ENCODE measurements at places on chromosomes 3 and 15. TPM values are rescaled to one million over a fixed set of nuclear protein-coding genes. Genes with fewer than 3 reads are reported as not detected.

Gene GABRR3
- 0.31 TPM for total RNA-seq

Gene LIPH
- not detected for total RNA-seq

Gene SLC12A8
- 0.13 TPM for total RNA-seq

Gene CLDN16
- 0.24 TPM for total RNA-seq

Gene CPN2
- total RNA-seq = 27.7 TPM

Gene APBA2
- 0.62 TPM for total RNA-seq

Gene CD47
- total RNA-seq = 6.5 TPM

Gene CHRFAM7A
- total RNA-seq = 1.2 TPM

DNA sequence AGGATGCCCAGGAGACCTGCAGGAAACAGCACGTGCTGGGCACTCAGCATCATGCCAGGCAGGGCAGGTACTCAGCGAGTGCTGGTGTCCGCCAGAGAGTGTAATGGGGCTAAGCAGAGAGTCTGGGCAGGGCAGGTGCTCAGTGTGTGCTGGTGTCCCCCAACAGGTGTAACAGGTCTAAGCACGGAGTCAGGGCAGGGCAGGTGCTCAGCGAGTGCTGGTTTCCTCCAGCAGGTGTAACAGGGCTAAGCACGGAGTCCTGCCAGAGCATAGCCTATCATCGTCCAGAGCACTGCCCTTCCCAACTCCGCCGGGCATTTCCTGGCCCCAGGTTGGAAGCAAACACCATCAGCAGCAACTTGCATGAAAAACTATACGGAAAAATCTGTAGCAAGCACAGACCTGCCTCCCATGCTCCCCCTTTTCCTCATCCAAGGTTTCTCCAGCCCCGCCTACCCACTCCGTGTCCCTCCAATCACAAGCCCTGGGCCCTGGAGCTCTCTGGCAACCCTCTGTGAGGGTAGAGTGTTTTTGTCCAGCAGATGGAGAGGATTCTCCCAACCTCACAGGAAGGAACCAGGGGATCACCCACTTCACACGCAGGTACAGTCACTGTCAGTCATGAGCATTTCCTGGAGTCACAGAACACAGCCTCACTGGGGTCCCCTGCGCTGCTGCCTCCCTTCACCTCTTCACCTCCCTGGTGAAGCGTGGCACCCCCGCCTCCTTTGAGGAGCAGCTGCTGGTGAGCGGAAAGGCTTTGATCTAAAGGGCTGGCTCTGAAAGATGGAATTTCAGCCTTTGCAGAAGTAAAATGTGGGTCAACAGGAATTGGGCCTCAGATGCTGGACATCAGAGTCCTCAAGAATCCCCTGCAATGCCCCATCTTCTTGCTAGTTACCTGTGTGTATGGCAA, 302.5 kb downstream of the OCA2 start:
- no peak for DNase-seq

DNA sequence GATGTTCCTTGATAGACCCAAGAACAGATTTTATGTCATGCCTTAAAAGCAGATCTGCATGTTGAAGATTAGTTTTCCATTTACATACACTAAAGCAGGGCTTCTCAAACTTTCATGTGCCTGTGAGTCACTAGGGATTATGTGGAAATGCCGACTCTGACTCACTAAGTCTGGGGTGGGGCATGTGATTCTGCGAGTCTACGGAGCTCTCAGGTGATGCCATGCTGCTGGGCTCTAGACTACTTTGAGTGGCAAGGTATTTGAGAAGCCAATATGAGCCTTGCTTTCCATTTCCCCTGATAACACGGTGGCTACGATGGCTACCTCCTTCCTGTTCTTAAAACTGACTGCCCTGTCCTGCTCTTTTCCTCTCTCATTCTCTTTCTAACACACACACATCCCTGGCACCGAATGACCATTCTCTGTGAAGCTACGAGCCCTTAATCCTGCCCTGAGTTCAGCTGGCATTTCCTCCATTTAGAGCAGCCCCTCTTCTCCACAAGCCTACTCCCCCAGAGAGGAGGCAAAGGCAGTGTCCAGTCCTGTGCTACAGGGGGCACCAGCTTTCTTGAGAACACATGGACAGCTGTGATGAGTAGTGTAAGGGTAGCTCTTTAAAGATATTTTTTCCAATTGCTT, 39.7 kb upstream of the PYGO1 start:
- DNase-seq = peak; percentile 18

DNA sequence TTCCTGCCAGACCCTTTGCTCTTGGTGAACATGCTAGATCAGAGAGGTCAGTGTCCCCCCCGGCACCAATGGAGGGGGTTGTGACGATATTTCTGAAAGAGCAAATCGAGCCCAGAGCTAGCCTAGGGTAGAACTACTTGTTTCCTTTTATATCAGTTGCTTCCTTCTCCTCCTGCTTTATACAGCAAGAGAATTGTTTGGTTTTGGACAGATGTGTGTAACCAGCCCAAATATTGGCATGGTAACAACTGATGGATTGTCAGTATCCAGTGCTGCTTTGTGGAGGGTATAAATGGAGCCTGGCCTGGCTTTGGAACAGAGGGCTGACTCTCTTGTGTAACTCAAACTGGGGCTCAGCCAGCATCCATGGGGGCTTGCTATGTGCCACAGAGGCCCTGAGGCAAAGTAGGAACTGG, 27.2 kb downstream of the SNX1 start:
- no peak for DNase-seq

- no peak for DNase-seq
Measured at GRCh38 chr15:40048211-40048792, 9.3 kb upstream of the SRP14 start.

DNA sequence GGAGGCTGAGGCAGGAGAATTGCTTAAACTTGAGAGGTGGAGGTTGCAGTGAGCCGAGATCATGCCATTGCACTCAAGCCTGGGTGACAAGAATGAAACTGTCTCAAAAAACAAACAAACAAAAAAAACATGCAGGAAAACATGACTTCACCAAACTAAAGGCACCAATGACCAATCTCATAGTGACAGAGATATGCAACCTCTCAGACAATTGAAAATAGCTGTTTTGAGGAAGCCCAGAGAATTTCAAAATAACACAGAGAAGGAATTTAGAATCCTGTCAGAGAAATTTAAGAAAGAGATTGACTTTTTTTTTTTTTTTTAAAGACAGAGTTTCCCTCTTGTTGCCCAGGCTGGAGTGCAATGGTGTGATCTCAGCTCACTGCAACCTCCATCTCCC, 26.1 kb downstream of the NCBP2 start:
- DNase-seq = no peak

- no peak for DNase-seq
Measured at GRCh38 chr15:101725073-101725472, 800 bp upstream of the TARS3 start.

DNA sequence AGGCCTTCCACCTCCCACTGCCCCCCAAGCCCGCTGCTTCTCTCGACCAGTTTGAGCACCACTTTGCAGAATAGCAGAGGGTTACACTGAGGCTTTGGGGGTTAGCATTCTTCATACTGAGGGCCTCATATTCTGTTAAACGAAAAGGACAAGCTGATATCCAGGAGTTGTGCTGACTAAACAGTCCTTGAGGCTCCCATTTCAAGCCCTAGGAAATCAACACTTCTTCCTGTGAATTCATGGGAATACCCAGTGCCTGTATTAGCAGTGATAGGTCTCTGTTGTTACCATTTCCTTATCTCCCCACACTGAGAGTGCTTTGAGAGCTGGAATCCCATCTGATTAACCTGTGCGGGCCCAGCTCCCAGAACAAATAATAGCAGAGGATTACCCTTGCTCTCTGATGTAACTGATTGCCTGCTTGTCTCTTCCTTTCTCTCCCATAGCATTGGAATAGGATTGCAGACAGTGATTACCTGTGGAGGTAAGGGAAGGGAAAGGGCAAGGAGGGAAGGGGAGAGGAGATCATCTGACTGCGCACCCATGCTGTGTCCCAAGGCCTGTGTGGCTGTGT, 930 bp downstream of the FBXW12 start:
- DNase-seq = peak; percentile 12

DNA sequence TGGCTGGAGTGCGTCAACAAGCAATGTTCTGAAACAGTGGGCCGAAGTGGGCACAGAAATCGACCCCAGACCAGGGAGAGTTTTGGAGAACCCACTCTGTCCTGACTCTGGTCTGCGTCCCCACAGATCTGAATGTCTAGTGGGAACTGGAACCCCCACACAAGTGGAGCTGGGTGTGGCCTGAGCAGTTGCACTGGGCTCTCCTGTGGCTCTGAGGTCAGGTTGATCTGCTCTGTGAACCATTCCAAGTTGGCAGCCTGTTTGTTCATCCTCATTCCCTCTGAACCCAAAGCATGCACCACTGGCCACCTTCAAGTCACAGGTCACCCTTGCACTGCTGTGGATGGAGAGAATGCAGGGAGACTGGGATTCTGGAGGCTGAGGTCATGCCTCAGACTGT, 60.5 kb downstream of the STARD5 start:
- DNase-seq = no peak

- DNase-seq = no peak
Measured at GRCh38 chr3:171531716-171532115, 71.5 kb upstream of the TNIK start.

GRCh38 chr3:39361252-39361927, 21.8 kb upstream of the SLC25A38 start:
- no peak for DNase-seq

- DNase-seq = no peak
Measured at GRCh38 chr15:58532126-58532525, 100.3 kb downstream of the LIPC start.

- no peak for DNase-seq
Measured at GRCh38 chr3:84510007-84510406, 448.8 kb upstream of the CADM2 start.

DNA sequence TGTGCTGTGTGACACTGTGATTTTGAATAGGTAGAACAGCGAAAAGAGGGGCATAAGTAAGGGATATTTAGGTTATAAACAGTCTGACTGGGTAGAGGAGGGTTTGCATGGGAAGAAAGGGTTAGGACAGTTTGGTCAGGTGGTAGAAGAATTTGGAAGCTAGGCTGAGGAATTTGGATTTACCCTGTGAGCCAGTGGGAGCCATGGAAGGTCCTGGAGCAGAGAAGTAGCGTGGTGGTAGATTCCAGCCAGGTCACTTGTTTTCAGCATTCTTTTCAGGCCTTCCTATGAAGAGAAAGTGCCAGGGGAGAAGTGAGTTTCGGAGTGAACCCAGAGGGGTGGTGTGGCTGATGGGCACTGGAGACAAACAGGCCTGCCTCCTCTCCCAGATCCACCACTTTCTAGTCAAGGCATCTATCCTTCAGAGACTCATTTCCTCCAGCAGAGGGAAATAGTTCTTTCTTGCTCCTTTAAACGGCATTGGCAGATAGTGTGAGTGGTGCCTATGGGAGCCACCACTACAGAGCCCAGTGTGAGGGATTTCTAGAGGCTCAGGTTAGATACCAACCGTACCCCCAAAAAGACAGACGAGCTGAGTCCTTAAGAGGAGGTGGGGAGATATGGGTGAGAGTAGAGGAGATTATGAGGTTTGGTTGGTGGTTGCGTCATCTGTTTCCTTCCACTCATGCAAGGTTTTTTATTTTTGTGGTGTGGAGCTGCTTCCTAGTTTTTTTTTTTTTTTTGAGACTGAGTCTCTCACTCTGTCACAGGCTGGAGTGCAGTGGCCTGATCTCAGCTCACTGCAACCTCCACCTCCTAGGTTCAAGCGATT, 21.2 kb downstream of the PXK start:
- DNase-seq = no peak

DNA sequence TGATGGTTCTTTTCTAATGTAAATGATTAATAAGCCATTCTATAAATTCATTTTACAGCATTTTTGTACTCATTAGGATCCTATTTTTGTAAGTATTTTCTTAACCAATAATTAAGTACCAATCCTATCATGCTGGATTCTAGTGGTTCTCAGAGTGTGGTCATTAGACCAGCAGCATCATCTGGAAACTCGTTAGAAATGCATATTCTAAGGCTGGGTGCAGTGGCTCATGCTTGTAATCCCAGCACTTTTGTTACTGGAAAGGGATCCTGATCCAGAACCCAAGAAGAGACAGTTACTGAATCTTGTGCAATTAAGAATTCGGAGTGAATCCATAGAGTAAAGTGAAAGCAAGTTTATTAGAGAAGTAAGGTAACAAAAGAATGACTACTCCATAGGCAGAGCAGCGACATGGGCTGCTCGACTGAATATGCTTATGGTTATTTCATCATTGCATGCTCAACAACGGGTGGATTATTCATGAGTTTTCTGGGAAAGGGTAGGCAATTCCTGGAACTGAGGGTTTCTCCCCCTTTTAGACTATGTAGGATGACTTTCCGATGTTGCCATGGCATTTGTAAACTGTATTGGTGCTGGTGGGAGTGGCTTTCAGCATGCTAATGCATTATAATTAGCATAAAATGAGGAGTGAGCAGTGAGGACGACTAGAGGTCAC, 9.9 kb upstream of the CEMIP start:
- no peak for DNase-seq

- DNase-seq = no peak
Measured at GRCh38 chr3:139104062-139104461, 59.4 kb upstream of the PRR23C start.

GRCh38 chr3:179046497-179047353, 24.9 kb downstream of the ZMAT3 start:
- no peak for DNase-seq

DNA sequence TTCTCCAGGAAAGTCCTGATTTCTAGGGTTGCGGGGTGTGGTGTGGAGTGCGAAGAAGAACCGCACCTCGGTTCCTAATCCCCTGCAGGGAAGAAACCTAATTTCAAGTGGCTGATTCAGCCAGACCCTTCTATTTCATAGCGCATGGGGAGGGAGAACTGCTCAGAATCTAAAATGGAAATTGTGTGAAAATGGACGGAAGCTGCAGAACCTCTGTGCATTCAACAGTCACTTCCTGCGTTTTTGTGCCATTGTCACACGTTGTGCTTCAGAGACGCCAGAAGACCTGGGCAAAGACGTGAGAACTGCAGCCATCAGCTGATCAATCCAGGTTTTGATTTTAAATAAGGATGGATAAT, 1.2 kb downstream of the SIDT1 start:
- no peak for DNase-seq

GRCh38 chr3:37640636-37641375, 220.9 kb upstream of the CTDSPL start:
- no peak for DNase-seq

DNA sequence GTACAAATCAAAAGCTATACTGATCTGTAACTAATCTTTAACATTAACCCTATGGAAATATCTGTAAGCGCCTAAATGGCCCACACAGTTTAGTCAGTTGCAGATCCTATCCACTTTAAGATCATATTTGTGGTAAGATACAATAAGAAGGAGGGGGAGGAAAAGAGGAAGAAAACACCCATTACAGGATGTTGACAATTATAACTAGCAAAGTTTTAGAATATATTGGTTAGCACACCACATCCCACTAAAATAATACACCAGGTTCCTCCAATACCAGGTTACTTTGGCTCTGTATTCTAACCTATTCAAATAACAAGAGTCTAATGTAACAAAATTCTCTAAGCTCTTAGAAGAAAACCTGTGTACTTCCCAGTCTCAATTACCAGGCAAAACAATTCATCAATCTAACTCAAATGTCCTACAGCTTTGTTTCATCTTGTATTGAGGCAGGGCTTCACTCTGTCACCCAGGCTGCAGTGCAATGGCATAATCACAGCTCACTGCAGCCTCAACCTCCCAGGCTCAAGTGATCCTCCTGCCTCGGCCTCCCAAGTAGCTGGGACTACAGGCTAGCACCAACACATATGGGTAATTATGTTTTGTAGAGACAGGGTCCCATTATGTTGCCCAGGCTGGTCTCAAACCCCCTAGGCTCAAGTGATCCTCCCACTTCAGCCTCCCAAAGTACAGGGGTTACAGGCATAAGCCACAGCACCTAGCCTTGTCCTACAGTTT, 4.2 kb downstream of the SLC4A7 start:
- no peak for DNase-seq
